ENCODE measurements at places on chromosomes 7 and 10. TPM values are rescaled to one million over a fixed set of nuclear protein-coding genes. Genes with fewer than 3 reads are reported as not detected.

The SPAM1 gene
- not detected for total RNA-seq

The RASSF4 gene
- 1.6 TPM for total RNA-seq

The ACTL6B gene
- not detected for total RNA-seq

The CHAT gene
- total RNA-seq = not detected

The PAX4 gene
- total RNA-seq = not detected

The RPEL1 gene
- total RNA-seq = 0.07 TPM

The GJD4 gene
- total RNA-seq = 0.06 TPM

The CFAP58 gene
- total RNA-seq = 0.13 TPM

The SPDYE2B gene
- not detected for total RNA-seq

The MCM10 gene
- 22.1 TPM for total RNA-seq

The ELAPOR2 gene
- 0.05 TPM for total RNA-seq

The RSPH10B2 gene
- 0.07 TPM for total RNA-seq

The CYP17A1 gene
- 0.05 TPM for total RNA-seq

The AKR1C8 gene
- total RNA-seq = 0.42 TPM
